Activated naive CD8-positive, alpha-beta T cell treated with anti-CD3 and anti-CD28 coated beads, Interleukin-2, amount 50 U/mL, for 24 hours (primary cell): ENCODE measurements at places on chromosomes 4 and X.

- no peak for DNase-seq
Measured at GRCh38 chrX:43175434-43175833, 397.5 kb upstream of the PPP1R2C start.

GRCh38 chr4:43325220-43325967 lies 432.9 kb downstream of the GRXCR1 start:
- no peak for DNase-seq

GRCh38 chr4:158443731-158444130 lies 78.0 kb upstream of the RXFP1 start:
- DNase-seq: no peak

DNA sequence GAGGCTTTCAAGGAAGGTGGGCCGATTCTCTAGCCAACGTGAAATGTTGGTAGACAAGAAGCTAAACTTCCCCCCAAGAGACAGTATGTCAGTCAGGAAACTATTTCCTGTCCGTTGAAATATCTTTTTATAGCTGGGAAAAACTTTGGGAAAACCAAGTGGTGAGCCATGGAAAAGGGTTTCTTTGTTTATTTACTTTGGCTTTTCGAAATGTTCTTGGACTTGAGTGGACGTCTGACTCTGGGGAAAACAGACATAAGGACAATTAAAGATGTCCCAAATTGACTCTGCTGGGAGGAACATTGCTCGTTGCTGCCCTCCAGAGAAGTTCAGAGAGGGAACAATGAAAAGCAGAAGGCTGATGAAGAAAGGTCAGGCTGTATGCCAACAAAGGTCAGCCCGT lies 295.4 kb downstream of the RAPGEF2 start:
- DNase-seq: no peak

DNA sequence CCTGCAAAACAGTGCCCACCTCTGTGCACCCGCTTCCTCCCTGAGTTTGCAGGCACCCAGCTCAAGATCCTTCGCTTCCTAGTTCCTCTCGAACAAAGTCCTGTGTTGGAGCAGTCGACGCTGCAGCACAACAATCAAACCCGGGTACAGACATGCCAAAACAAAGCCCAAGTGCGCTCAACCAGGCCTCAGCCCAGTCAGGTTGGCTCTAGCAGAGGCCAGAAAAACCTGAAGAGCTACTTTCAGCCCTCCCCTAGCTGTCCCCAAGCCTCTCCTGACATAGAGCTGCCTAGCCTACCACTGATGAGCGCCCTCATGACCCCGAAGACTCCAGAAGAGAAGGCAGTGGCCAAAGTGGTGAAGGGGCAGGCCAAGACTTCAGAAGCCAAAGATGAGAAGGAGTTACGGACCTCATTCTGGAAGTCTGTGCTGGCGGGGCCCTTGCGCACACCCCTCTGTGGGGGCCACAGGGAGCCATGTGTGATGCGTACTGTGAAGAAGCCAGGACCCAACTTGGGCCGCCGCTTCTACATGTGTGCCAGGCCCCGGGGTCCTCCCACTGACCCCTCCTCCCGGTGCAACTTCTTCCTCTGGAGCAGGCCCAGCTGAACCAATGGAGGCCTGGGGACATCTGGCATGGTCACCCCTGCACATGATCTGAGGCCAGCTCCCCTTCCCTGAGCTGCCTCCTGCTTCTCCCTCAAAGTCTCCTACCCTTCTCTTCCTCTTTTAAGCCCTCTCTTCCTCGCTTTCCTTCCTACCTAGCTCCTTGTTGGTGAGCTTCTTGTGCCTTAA lies 6.9 kb downstream of the APEX2 start:
- no peak for DNase-seq

DNA sequence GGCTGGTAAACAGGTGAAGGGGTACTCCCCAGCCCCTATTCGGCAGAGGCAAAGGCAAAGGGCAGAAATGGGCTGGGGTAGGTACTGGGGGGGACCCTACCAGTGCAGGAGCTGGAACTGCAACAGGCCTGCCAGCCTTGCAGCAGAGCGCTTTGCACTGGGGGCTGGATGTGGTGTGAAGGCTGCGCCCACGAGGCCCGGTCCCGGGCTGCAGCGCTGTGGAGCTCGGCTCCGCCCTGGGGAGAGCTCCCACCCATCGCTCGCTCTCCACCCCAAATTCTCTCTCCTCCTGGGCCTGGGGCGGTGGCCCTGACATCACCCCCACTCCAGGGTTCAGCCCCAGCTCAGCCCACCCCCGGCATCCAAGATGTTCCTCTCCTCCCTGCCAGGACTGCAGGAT lies 24.2 kb downstream of the IQSEC2 start:
- no peak for DNase-seq

DNA sequence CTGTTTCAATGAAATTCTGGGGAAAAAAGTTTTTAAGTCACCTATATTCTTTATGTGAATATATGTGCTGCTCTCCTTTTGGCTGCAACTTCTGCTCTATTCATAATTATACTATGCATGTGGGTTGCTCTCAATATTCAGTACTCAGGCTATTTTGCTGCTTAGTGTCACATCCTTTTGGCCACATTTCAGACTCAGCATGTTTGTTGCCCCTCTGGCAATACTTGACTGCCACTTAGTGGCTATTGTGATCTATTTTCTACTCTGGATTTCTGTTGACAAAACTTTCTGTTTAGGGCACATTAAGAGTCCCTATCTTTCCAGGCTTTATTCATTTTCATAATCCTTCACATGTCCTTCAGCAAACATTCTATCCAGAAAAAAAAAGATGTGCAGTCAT lies 15.8 kb upstream of the CT45A1 start:
- no peak for DNase-seq

- DNase-seq: no peak
Measured at GRCh38 chr4:302381-302780, 2.9 kb downstream of the ZNF732 start.
